Activated CD8-positive, alpha-beta memory T cell treated with anti-CD3 and anti-CD28 coated beads for 1 hour (primary cell): ENCODE measurements at places on chromosomes 11 and 22.

DNA sequence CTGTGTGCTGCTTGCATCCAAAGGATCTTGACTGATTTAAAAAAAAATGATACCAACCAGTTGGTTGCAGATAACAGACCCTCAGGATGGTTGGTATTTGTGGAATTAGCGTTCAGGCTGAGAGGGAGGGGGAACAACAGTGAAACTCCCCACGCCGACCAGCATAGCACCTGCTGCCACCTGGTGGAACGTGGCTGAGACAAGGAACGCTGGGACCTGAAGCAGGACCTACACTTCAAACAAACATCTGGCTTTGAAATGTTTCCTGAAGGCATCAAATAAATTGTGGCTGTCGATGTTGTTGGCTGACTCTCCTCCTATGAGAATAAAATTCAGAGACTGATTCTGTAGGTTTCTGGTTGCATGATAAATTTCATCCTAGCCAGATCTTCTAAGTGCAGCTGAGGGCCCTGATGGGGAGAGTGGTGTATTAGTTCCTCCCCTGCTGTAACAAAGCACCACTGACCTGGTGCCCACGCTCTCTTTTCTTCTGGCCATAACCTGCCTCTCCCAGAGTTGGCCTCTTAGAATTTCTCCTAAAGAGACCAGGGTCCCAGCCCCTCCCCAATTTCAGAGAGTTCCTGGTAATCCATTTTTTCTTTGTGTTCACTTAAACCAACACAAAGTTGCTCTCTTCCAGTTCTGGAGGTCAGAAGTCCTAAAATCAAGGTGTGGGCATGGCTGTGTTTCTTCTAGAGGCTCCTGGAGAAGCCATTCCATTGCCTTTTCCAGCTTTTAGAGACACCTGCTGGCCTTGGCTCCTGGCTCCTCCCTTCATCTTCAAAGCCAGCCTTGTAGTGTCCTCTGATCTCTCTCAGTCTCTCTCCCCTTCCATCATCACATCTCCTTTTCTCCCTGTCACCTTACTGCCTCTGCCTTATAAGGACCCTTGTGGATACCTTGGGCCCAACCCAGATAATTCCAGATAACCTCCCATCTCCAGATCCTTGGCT is 17.3 kb downstream of the APOL2 start:
- DNase-seq = peak; percentile 17

DNA sequence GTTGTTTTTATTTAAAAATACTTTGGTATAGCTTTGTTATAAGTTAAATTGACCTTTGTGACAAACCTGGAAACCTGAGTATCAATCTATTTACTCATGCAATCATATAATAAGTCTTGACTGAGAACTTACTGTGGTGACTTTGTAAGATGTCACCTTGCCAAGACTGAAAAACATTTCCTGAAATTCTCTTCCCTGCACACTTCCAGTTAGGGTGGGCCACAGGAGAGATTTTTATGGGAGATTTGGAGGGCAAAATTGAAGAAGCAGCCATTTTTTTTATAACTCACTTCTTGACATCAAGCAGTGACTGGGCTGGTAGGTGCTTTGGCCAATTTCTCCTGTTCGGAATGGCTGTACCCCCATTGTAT is 31.4 kb upstream of the GLYAT start:
- DNase-seq = no peak

DNA sequence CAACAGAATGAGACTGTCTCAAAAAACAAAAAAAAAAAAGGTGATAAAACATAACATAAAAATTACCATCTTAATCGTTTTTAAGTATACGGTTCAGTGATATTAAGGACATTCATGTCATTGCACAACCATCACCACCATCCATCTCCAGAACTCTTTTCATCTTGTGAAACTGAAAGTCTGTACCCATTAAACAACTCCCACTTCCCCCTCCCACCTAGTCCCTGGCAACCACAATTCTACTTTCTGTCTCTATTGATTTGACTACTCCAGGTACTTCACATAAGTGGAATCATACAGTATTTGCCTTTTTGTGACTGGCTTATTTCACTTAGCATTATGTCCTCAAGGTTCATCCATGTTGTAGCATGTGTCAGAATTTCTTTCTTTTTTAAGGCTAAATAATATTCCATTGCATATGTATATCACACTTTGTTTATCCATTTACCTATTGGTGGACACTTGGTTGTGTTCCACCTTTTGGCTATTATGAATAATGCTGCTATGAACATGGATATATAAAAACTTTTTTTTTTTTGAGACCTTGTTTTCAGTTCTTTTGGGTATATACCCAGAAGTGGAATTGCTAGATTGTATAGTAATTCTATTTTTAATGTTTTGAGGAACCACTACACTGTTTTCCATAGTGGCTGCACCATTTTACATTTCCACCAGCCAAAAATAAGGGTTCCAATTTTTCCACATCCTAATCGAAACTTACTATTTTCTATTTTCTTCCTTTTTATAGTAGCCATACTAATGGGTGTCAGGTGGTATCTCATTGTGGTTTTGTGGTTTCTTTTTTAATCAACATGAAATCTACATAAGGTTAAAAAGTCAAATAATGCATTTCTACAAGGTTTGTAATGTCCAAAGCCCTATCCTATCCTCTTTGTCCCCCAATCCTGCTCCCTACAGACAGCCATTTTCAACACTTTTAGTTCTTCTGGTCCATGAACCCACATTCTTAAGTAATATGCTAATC is 23.4 kb upstream of the PIK3C2A start:
- DNase-seq = no peak

- no peak for DNase-seq
These were observed 1128.2 kb downstream of the BRD1 start for GRCh38 chr22:48699511-48699910.

DNA sequence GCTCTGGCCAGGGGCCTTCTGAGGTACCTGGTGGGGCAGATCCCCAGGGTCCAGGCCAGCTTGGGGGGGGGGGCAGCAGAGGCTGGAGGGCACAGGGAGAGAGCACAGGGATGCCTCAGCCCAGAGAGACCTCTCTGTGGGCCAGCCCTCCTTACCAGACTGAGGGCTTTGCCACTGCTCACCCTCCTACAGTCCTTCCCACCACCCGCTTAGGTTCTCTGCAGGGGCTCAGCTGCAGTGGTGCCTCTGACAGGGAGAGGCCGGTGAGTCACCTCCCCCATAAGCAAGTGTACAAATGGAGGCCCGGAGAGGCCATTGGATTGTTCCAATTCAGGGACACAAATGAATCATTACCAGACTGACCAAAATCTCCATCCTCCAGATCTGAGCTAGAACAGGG is 68.1 kb upstream of the LMO1 start:
- no peak for DNase-seq

- DNase-seq = no peak
These were observed 74.5 kb downstream of the INSC start for GRCh38 chr11:15189189-15189588.

DNA sequence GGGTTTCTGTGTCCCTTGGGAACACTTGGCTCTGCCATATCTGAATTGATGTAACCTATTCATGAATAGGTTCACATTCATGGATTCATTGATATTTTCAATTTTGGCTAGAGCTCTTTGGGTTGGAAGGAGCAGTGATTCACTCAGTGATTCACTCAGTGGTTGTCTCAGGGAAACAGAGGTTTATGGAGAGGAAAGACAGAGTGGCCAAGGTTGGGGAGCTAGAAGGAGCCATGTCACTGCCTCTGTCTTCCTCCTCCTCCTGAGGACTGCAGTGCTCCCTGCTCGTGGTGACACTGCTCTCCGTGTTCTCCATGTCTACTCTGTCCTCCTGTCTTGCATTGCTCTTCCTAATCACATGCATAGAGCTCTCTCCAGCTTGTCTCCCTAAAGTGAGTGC is 17.4 kb downstream of the CEP164 start:
- no peak for DNase-seq

DNA sequence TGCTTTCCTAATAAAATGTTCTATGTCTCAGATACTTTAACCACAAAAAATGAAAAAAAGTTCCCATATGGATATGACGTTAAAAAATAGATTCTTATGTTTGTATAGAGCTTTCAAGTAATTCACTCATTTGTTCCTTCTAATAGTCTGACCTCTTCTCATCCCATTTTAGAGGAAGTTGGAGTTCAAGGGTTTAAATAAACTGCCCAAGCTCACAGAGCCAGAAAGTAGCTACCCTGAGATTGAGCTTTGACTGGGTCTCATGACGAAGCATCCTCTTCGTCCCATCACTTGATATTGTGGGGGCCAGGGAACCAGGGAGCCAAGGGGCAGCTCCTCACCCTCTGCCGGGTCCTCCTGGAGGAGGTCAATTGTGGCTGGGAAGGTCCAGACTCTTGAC is 116.3 kb downstream of the CCDC81 start:
- DNase-seq = no peak

DNA sequence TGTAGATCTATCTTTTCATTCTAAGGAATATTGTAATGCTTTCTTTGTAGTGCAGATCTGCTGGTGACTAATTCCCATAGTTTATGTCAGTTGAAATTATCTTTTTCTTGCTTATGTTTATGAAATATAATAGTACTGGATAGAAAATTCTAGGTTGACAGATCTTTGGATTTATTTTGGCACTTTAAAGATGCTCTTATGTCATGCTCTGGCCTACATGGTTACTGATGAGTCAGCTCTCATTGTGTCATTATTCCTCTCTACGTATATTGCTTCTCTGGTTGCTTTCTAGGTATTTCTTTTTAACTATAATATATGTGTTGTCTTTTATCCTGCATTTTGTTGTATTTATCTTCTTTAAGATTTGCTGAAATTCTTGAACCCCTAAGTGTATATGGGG is 955.5 kb upstream of the CHORDC1 start:
- DNase-seq = no peak

DNA sequence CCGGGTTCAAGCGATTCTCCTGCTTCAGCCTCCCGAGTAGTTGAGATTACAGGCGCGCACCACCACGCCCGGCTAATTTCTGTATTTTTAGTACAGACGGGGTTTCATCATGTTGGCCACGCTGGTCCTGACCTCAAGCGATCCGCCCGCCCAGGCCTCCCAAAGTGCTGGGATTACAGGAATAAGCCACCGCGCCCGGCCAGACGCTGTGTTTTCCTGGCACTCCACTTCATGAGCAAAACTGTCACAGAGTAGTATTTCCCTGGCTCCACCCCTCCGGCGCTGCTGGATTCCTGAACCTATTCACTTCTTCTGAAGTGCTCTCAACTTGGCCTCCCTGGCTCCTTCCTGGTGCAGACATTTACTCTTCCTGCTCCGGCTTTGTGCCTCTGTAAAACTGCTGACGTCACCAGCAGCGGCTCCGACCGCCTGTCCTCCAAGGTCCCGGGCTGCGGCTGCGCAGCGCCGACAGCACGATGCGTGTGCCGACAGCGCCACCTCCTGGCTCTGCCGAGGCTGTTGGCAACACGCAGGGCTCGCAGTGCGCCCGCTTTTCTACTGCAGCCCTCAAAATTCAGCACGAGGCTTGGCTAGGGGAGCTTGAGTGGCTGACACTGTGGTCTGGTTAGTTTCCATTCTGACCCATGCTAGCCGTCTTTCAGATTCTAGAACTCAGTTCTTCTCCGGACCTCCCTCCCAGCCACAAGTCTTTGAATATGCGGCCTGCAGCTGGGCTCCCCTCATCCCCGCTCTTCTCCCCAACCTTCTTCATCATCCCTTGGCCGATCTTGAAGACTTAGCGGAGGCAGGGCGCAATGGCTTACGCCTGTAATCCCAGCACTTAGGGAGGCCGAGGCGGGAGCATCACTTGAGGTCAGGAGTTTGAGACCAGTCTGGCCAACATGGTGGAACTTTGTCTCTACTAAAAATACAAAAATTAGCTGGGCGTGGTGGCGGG is 36.6 kb downstream of the APOL3 start:
- peak; percentile 87 for DNase-seq

DNA sequence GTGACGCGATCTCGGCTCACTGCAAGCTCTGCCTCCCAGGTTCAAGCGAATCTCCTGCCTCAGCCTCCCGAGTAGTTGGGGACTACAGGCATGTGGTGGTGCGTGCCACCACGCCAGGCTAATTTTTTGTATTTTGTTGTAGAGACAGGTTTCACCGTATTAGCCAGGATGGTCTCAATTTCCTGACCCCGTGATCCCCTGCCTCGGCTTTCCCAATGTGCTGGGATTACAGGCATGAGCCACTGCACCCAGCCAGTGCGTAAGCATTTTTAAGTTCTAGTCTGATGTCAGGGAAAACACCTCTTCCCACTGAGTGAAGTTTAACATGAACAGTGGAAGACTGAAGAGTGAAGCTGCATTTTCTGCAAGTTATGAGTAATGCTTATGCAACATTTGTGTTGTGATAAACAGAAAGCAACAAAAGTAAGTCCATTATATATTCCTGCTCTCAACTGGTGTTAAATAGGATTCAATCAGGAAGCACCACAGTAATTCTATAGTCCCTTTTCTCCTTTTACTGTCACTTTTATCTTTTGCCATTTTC is 1219.8 kb upstream of the RAG2 start:
- no peak for DNase-seq

- no peak for DNase-seq
These were observed at the start of gene TIRAP for GRCh38 chr11:126282736-126283591. Gene TIRAP, plus strand, starts transcription at chr11:126283093. Its CDS starts 7,802 bp downstream, at chr11:126290895.

GRCh38 chr11:91786097-91786496 is 438.5 kb upstream of the FAT3 start:
- no peak for DNase-seq

DNA sequence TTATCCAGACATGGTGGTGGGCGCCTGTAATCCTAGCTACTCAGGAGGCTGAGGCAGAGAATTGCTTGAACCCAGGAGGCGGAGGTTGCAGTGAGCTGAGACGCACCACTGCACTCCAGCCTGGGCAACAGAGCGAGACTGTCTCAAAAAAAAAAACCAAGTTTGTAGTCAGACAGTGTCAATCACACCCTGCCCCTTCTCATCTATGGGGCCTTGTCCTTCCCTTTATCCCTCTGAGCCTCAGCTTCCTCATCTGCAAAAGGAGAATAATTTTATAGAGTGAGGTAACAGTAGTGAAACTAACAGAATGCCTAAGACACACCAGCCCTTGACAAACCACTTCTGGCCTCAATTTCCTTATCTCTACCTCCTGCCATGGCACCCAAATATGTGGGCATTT is 10.7 kb downstream of the BCL9L start:
- DNase-seq = no peak

DNA sequence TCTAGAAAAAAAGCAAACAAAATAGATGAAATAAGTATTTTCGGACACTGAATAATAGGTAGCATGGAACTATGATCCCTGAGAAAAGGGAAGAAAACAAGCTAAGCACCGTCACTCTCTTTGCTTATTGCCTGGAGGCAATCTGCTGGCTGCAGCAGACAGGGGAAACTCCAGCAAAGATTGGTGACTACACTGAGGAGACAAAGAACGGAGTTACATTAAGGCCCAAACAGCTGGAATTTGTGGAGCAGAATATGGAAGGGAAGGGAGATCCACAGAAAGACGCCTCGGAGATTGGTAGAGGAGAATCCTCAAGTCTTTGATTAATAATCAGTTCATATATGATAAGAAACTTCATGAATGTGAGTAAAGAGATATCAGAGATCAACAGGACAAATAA is 150.2 kb downstream of the TYR start:
- no peak for DNase-seq

- DNase-seq = no peak
These were observed 264.0 kb downstream of the ETS1 start for GRCh38 chr11:128323381-128323780.

- no peak for DNase-seq
These were observed 5.2 kb upstream of the EIF4G2 start for GRCh38 chr11:10813945-10814344.
